ENCODE measurements at places on chromosomes 6 and 20.
A peak's percentile ranks its signal among the peaks of the same experiment; 100 is the strongest.

- no peak for DNase-seq
These were observed 94.7 kb upstream of the PLCB4 start for GRCh38 chr20:8974009-8974708.

DNA sequence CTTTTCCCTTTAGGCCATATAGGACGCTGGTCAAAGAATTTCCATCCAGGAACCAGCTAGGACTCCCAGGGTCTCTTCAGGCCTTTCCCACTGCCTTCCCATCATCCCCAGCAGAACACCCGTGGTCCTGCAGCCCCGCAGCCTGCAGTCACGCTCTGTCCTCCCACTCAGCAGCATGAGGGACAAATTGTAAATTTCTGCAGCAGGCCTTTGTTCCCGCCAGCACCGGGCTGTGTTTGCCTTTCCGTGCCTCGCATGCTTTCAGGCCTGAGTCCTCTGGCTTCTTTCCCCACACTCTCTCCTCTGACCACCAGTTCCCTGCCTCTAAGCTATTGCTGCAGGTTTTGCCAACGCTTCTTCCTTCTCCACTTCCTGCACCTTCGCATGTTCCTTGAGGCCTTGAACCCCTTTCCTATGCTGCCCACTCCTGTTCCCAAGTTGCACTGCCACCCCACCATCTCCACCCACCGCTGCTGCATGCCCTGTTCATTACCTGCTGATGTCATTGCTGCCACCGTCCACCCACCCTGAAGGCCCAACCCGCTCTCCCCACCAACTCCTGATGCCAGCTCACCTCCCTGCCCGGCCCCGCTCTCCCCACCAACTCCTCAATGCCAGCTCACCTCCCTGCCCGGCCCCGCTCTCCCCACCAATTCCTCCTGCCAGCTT, 49.8 kb downstream of the RNASET2 start:
- no peak for DNase-seq

DNA sequence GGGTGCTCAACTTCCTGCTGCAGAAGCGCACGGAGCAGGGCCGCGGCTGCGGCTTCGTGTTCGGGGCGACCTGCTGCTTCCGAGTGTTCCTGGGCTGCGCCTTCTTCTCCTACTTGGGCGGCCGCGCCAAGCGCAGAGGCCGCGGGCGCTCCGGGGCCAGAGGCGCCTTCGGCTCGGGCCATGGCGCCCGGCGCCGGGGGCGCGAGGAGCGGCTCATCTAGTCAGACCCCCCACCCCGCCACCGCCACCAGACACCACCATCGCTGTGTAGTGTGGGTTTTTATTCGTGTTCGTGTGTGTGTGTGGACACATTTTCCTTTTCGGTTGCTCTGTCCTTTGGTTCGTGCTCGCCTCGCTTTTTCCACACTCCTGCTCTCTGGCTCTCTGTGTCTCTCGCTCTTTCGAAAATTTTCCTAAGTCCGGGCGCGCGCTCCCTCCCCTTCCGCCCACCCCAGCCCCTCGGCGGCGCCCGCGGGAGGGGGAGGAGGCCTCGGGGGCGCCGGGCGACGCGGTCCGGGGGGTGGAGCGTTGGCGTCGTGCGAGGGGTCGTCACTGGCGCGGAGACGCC, 38.1 kb downstream of the GNAS start:
- peak; percentile 82 for DNase-seq

DNA sequence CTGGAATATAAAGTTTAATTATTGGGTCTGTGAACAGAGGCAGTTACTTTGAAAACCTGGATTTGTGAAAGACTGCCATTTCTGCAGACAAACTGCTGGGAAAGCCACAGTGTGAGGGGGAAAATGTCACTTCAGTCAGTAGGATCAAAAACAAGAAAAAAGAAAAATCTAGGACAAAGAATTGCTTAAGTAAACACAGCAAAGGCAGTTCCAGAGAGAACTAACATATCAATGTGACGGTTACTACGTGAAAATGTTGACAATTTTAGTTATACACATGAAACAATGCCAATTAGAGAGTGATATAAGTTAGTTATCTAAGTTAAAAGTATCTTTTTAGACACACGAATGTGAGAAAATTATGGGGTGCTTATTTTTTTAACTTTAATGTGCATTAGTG, 270.4 kb upstream of the RUNX2 start:
- DNase-seq = no peak

GRCh38 chr6:15916581-15916980, 212.3 kb upstream of the MYLIP start:
- DNase-seq = no peak

DNA sequence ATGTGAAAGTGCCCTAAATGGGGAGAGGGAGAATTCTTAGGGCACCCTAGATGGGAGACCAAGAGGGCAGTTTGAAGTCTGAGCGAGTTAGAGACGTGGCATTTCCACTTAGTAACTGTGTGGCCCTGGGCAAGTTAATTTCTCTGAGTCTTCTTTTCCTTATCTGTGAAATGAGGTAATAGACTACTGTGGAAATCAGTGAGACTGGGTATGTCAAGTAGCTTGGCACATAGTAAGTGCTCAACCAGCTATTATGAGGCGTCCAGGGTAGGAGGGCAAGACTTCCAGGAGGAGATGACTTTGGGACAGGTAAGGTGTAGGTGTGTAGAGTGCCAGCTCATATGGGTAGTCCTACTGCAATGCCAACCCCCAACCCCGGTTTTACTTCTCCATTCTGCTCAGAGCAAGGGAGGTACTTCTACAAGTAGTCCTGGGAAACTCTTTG, 770 bp downstream of the KIF3B start:
- no peak for DNase-seq

All from CD8-positive, alpha-beta T cell (primary cell).